NCI-H1436 treated with DMSO at 0.1 percent for 48 hours (cell line): ENCODE measurements at places on chromosomes 16 and 17.

GRCh38 chr16:85162478-85163277, 50.4 kb upstream of the CIBAR2 start:
- DNase-seq, result no peak

- no peak for DNase-seq
Observed at GRCh38 chr16:60563166-60563565, 1473.1 kb downstream of the CDH8 start.

- DNase-seq, result no peak
Observed at GRCh38 chr17:72588561-72588960, 467.7 kb downstream of the SOX9 start.

- DNase-seq, result no peak
Observed at GRCh38 chr17:10018461-10018891, 113.4 kb upstream of the RCVRN start.

- DNase-seq, result no peak
Observed at GRCh38 chr17:47330548-47330947, 6.8 kb downstream of the EFCAB13 start.

- DNase-seq, result no peak
Observed at GRCh38 chr17:45262516-45263476, 902 bp upstream of the SPATA32 start.

DNA sequence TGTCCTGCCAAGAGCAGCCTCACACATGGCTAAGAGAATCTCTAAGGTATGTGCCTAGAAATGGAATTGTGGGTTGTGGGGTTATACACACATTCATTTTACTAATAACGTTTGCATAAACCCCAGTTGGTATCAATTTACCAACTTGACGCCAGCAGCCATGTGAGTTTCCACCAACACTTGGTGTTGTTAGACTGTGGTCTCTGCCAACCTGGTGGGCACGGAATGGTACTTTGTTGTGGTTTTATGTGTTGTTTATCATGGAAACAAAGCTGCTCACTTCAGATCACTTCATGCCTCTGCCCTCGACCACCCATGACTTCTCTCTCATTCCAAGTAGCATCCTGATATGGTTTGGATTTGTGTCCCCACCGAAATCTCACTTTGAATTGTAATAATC, 152.0 kb upstream of the CDC42EP4 start:
- no peak for DNase-seq

GRCh38 chr17:36926226-36926625, 11.0 kb upstream of the LHX1 start:
- no peak for DNase-seq

DNA sequence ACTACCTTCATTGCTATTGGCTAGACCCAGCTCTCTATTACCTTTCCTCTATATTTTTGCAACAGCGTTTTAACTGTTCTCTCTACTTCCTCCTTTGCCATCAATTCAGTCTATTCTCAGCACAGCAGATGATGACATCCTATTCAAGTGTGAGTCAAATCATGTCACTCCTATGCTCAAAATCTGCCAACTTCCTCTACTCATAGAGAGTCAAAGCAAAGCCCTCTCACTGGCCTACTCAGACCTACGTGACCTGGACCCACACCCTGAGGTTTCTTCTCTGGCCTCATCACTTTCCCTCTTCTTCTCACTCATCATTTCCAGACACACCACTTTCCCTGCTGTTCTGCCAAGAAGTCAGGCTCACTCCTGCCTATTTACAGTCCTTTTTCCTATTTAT, 289.0 kb upstream of the AXIN2 start:
- no peak for DNase-seq

- no peak for DNase-seq
Observed at GRCh38 chr17:62014526-62014925, 50.6 kb downstream of the MED13 start.

GRCh38 chr17:31294231-31294630, 2.8 kb downstream of the OMG start:
- DNase-seq, result no peak

DNA sequence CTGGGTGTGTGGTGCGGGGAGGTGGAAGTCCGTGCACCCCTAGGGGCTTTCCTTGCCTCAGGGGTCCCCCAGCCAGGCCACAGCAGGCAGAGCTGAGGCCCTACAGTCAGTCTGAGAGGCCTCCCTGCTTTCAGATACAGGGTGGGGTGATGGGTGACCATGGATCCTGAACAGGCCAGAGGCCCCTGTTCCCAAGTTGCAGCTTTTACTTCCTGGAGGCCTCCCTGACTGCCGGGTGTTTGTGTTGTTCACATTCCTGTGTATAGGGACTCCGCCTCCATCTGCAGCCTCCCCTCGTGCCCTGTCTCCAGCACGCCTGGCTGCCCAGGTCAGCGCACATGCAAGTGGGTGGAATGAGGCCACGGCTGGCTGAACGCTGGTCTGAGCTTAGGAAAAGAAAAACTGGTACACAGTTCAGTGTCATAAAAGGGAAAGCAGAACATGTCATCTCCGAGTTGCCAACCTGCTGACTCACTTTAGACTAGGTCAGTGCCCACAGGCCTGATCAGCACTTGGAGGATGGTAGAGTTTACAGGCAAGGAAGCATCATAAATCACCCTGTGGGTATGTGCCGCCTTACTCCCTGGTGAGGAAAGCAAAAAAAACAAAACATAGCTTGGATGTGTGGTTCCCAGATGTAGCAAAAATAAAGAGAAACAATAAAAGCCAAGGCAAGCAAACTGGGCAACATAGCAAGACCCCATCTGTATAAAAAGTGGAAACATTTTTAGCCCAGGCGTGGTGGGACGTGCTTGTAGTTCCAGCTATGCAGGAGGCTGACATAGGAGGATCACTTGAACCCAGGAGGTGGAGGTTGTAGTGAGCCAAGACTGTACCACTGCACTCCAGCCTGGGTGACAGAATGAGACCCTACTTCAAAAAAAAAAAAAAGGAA, 6.2 kb upstream of the SLC7A6 start:
- no peak for DNase-seq

DNA sequence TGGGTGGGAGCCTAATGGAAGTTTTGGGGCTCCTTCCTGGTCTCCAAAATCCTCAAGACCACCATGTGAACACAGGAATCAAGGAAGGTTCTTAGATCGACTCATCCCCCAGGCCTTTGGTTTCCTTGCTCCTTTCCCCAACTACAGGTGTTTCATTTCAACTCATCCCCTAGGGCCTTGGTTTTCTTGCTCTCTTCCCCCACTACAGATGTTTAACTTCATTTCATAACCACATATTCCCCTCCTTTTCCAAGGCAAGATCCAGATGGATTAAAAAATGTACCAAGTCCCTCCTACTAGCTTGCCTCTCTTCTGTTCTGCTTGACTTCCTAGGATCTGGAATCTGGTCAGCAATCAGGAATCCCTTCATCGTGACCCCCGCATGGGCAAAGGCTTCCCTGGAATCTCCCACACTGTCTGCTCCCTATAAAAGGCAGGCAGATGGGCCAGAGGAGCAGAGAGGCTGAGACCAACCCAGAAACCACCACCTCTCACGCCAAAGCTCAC, at the start of gene CCL11:
CCL11 (plus strand) TSS at position 457 of the 507 bp plus-strand sequence. CDS start 67 bp downstream, outside the sequence.
- DNase-seq, result no peak

DNA sequence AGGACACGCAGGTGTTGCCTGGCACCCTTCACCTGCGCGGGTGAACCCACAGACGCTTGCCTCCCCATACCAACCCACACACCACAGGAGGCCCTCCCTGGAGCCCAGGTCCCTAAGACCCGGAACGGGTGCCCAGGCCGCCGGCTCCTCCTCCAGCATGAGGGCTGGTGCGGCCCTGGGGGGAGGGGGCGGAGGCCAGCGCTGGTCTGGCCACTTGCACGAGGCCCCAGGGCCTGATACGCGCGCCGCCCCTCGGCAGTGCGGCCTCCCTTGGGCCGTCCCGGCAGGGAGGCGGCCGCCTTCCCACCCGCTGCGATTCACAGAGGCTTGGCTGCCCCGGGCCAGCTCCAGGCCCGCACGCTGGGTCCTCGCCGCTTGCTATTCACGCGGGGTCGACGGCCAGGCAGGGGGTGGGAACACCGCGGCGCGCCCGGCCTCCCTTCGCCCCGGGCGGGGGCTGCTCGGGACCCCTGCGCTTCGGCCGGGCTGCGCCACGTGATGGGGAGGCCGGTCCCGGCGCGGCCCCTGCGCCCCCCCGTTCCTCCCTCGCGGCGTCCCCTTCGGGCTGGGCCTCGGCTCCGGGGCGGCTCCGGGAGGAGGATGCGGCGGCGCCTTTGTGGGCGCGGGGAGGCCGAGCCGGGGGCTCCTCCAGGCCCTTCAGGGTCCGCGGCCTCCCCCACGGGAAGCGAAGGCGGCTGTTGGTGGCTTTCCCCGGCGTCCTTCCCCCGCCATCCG, 685 bp downstream of the FASN start:
- DNase-seq, result no peak

DNA sequence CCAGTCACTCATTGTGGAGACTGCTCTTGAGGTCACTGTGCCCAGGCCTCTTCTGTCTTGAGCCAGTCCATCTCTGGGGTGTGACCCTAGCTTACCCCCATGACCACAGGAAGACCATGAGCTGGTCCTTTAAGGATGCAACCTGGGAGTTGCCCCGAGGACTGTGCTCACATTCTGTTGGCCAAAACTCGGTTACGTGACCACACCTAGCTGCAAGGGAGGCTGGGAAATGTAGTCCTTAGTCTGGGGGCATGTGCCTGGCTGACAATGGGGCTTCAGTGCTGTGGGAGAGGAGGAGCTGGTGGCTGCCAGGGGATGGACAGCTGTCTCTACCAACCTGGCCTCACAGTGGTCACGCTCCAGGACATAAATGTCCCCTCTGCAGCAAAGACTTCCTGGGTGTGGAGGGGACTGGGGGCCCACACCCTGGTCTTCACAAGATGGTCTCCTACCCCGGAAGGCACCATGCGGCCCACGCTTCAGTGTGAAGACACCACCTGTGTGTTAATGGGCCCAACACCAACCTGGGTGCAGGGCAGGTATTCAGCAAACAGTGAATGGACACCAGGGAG, 55.4 kb downstream of the JPH3 start:
- DNase-seq, result no peak

DNA sequence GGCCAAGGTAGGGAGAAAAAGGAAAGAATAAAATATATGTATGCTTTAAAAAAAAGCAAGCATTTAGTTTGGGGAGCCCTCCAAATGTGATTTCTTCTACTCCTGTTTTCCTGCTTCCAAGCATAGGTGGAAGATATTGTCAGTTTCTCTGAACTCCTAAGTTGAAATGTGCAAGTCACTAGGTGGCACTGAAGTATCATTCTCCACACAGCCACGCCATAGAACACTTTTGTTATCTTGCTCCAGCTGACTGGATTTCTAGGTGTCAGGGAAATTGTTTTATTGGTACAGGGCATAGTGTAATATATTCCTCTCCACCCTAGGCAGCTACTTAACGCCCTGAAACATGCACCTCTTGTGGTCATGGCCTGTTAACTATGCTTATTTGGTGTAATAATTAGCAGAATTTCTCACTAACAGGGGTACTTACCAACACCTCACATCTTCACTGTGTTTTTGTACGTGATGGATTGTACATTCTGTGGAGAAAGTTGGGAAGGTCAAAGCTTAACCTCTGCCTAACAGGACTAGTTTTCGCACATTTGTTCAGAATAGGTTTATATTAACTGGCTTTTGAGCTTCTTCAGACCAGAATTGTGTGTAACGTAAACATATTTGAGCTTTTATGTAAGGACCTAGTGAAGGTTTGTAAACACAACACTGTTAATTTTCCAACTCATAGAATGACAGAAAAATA, 69.3 kb downstream of the FTO start:
- peak; percentile 31 for DNase-seq

DNA sequence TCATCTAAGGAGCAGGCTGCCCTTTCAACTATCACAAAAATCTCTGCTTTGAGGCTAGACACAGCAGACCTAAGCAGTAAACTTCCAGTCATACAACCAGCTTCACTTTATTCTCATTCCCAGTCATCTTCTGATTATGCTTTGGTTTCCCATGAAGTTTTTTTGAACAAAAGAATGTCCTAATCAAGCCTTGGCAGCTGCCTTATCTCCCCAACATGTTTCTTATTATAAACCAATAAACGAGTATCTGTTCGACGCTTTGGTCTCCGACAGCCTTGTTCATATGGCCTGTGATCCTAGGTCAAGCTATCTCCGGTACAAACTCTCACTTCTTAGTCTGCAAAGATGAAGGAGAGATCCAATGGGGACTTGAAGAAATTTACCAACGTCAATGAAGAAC, 47.4 kb upstream of the CDYL2 start:
- DNase-seq, result no peak

DNA sequence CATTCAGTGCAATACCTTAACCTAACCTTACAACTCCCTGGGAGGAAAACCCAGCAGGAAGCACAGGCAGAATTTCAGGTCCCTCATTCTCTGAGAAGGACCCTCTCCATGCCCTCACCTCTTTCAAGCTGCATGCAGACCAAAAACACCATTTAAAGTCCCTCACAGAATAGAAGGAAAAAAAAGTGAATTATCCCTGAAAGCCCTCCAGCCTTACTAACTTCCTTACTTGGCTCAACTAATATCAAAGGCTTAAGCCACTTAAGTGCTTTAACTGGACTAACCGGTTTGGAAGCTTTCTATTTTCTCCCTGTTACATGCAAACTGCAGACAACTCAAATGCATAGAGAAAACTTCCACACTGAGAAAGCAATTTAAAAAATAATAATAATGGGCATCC, 60.5 kb downstream of the ADAMTS18 start:
- DNase-seq, result no peak

GRCh38 chr17:21167303-21167702, 40.5 kb downstream of the DHRS7B start:
- DNase-seq, result no peak

- DNase-seq, result no peak
Observed at GRCh38 chr16:24670623-24671454, 58.6 kb upstream of the TNRC6A start.

GRCh38 chr16:70162041-70162451, 11.5 kb upstream of the CLEC18C start:
- no peak for DNase-seq

DNA sequence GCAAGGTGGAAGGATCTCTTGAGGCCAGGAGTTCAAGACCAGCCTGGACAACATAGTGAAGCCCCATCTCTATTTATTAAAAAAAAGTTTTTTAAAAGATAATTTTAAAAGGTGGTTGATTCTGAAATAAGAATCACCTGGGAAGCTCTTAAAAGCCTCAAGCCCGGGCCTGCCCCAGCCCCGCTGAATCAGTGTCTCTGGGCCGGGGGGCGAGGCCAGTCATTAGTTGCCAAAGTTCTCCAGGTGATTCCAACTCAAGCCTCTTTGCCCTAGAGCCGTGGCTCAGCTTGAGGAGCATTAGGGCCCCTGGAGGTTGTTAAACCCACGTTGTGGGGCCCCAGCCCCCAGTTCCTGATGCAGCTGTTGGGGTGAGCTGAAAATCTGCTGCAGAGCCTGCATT, 24.6 kb downstream of the JPH3 start:
- no peak for DNase-seq

DNA sequence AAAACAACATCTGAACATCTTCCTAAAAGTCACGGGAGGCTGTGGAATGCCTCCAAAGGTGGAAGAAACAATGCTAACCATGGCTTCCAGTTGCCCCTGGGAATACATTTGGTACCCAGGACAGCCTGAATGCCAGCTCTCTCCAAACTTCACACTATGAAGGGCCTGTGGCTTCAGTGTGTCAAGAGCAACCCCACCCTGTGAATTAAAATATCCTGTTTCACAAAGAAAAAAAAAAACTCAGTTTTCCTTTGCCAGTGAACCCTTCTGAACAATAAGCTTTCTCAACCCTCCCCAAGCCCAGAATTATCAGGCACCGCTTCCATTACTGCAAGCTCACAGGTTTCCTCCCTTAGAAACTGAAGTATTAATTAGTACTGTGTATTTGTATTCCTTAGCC, 69.8 kb downstream of the SLC39A11 start:
- no peak for DNase-seq

- no peak for DNase-seq
Observed at GRCh38 chr17:62895320-62896301, 70.4 kb upstream of the TANC2 start.

GRCh38 chr16:9679213-9679767, 502.9 kb downstream of the GRIN2A start:
- DNase-seq, result no peak

GRCh38 chr17:67198131-67198530, 46.9 kb downstream of the HELZ start:
- no peak for DNase-seq
